ENCODE measurements at places on chromosomes 2 and 18. TPM values are rescaled to one million over a fixed set of nuclear protein-coding genes. Genes with fewer than 3 reads are reported as not detected.

Gene ABCB11
- total RNA-seq, result 0.09 TPM

Gene LDLRAD4
- total RNA-seq, result 52.3 TPM

Gene NEU4
- total RNA-seq, result 0.38 TPM

Gene CIB4
- not detected for total RNA-seq

Gene PLA2R1
- 11.7 TPM for total RNA-seq

Gene ATP6V1B1
- total RNA-seq, result 0.48 TPM

Gene GALNT3
- total RNA-seq, result 1.6 TPM

Gene STON1
- 44.7 TPM for total RNA-seq

Gene UGT1A4
- total RNA-seq, result not detected

GRCh38 chr2:9149726-9150567 is 56.7 kb upstream of the ASAP2 start:
- DNase-seq, result peak; percentile 31

DNA sequence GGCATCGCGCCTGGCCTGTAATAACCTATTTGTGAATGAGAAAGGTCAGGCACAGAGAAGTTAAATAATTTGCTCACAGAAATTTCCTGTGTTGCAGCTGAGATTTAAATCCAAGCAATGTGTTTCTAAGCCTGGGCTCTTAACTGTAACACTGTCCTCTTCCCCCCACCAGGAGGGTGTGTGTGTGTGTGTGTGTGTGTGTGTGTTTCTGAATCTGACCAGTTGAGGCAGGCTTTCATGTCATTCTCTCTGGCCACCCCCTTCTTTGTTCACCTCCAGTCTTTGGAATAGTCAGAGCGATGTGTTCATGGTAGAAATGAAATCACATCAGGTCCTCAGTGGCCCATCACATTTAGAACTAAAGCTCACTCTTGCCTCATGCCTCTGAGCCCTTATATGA is 81.2 kb downstream of the NEDD4L start:
- no peak for DNase-seq

- no peak for DNase-seq
These were observed 289.4 kb downstream of the MTX2 start for GRCh38 chr2:176558574-176559140.

- no peak for DNase-seq
These were observed 4.5 kb upstream of the FHL2 start for GRCh38 chr2:105403241-105403782.

- DNase-seq, result no peak
These were observed 22.8 kb downstream of the ARHGAP28 start for GRCh38 chr18:6752202-6752860.

DNA sequence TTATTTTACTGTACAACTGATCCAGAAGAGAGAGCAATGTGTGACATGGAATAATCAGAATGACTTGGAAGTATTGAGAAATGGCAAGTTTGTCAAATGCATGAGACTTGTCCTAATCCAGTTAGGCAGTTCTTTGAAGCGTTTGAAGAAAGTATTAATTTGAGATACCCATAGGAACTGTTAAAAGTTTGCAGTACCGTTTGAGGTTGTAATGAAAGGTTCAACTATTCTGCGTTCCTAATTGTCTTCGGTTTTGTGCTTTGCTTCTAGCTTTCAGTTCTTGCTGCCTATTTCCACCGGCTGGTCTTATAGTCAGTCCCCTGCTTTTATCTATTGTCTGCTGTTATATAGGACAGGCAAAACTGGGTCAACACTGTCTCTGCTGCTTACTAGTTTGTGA is 41.8 kb downstream of the COX7A2L start:
- DNase-seq, result no peak

DNA sequence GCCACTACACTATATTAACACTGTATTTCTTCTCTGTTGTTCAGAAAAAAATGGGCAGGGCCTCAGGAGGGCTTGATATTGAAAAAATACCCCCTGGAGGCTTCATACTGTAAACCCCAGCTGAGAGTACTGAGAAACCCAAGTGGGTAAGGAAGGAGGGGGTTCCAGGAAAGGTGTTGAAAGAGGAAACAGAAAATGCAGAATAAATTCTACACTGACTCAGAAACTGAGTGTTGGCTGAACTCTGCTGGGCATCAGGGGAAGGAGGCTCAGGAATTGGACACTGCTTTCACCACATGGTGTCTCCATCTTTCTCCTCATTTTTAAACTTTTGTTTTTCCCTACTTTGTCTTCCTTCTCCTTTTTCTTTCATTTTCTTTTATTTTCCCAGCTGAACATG is 253.7 kb downstream of the DYM start:
- DNase-seq, result no peak

DNA sequence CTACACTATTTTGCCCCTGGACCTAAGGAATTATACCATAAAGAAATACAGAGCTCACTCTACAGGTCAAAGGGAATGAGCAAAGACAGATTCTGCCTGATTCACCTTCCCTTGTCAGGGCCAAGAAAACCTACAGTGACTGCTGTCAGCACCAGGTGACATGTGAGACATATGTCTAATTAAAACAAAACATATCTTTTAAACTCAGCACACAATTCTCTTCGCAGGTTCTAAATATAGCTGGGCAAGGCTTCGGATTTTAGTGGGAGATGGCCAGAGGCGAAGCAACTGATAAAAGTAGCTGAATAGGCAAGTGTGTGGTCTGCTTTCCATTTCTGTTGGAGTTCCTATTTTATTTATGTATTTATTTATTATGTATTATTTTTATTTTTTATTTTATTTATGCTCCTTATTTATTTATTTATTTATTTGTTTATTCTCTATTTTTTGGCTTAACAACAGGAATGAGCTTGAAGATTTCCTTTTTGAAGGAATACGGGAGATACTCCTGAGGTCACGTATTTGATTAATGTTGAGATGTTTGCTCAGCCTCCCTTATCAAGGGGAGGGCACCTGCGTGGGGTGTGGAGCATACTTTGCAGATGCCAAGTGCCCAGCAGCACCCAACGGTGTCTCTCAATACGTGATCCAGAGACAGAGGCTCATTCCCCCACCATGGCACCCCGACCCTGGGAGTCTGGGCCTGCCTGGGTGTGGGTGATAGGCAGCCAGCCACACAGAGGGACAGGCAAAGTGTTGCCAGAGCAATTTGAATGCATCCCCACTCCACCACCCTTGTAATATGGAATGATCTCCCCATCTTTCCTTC is 141.8 kb downstream of the RNF152 start:
- DNase-seq, result no peak

DNA sequence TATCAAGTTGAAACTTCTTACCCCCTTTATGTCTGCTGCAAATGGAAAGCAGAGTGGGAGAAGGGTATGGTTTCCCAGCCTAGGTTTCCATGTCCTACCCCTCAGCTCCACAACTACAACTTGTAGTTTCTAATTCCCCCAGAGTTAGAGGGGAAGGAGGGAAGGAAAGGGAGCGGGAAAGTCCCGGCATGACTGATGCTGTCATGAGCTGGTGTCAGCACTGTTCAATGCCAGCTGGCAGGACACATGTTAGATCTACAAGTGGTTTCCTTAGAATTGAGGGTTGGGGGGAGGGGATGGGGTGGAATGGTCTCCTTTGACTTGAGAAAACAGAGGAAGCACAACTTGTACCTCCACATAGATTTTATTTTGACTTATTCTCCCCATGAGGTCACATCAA is 194.0 kb downstream of the MBD2 start:
- DNase-seq, result no peak

DNA sequence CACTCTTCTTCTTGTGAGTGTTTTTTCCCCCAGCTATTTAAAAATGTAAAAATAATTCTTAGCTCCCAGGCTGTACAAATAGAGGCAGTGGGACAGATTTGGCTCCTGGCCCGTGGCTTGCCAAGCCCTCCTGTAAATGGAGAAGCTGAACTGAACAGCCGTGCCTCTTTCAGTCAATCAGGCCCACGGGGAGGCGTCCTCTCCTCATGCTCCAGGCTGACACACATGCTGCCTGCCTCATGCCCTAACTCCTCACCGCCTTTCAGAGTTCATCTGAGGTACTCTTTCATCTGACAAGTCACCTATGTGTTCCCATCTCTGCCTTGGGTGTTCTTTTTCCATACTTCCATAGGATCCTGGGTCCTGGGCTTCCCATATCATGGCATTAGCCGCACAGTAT is 58.9 kb downstream of the BMP10 start:
- no peak for DNase-seq

DNA sequence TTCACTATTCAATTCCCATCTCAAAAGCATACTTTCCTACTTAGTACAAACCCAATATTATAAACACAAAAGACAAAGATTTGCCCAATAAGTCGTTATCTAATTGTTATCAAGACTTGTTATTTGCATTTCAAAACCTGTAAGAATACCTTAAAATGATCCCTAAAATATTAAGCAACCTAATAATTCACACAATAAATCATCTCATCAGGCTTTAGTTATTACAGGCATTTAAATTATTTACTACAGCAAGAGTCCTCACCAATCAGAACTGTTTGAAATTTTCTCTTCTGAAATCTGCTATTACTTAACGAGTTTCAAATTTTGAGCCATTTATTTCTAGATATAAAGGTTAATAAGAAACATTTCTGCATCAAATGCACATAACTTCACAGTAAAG is 1.6 kb downstream of the CCDC88A start:
- DNase-seq, result no peak

GRCh38 chr2:109129356-109129920 is 433 bp downstream of the SH3RF3 start:
- DNase-seq, result peak; percentile 87

DNA sequence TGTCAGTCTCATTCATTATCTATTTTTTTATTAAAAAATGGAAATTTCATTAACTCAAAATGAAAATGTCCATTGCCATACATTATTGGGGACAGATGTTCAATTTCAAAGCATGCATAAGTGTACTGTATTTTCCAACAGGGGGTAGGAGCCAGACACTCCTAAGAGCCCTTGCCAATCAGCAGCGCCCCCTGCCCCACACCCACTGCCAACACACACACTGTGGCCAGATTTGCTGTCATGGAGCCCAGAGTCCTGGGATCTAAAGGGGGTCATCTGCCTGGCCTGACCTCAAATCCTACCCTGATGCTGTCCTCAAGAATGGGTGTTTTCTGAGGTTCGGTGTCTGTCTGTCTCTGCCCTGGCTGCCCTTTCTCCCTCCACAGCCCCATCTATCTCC is 162.2 kb upstream of the TWIST2 start:
- DNase-seq, result no peak

DNA sequence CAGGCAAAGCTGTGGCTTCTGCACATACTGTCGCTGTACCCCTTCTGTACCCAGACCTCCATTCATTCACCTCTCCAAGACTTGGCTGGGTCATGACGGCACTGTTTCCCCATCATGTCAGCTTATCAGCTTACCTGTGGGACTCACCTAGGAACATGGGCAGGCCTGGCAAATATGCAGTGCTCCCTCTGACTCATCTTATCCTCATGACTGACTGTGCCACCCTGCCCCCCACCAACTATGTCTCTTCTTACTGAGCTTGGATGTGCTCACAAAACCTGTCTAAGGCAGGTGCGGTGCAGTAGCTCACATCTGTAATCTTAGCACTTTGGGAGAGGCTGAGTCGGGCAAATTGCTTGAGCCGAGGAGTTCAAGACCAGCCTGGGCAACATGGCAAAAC is 152.4 kb downstream of the MGAT5 start:
- DNase-seq, result no peak

DNA sequence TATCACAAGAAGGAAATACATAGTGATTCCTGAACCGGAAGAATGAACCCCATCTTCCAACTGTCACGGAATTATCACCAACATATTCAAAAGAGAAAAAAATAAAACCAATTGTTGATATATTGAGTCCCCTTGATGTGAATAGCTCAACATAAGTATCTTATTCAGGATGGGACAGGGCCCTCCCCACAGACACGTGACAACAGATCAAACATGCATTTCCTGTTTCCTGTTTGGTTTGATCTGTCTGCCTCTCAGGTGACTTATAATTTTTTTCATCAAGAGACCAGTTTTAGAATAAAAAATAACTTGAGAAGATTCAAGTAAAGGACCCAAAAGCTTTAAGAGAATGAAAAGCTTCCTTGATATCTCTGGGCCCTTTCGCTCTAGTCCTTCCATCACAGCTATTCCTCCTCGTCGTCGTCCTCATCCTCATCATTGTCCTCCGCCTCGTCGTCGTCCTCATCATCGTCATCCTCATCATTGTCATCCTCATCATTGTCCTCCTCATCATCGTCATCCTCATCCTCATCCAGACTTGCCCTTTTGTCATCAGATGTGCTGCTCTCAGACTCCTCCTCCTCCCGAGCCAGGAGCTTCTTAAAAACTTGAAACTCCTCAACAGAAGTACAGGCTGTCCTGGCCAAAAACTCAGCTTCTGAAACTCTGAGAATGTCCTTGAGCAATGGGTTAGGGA is 6.3 kb downstream of the MTERF4 start:
- DNase-seq, result no peak

GRCh38 chr18:21741562-21742314 is 1.1 kb downstream of the MIB1 start:
- peak; percentile 85 for DNase-seq

DNA sequence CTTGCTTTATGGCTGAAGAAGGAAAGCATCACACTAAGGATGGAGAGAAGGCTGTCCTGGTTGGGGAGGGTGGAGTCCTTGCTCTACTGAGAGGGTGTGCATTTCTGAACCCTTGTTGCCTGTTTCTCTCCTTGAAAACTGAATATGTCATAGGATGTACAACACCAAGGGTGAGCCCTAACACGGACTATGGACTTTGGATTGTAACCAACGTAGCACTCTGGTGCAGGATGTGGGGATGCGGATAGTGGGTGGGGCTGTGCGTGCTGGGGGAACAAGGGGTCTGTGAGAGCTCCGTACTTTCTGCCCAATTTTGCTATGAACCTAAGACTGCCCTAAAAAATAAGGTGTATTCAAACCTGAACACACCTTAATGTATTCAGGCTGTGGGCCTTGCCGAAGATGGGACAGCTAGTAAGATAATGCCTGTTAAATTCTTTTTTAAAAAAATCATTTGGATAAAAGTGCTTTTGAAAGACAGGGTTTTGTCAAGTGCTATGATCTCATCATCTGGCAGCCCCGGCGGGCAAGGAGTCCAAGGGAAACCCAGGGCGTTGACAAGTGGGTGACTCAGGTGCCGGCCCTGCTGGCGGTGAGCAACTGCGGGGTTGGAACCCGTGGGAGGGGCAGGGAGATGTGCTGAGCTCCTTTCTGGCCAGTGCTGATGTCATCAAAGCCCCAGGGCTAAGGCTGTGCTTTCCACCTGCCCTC is 54.0 kb downstream of the GATA6 start:
- DNase-seq, result peak; percentile 95

- no peak for DNase-seq
These were observed 118.1 kb upstream of the FN1 start for GRCh38 chr2:215553946-215554345.

- no peak for DNase-seq
These were observed 85.7 kb downstream of the SLC4A3 start for GRCh38 chr2:219713110-219713509.

DNA sequence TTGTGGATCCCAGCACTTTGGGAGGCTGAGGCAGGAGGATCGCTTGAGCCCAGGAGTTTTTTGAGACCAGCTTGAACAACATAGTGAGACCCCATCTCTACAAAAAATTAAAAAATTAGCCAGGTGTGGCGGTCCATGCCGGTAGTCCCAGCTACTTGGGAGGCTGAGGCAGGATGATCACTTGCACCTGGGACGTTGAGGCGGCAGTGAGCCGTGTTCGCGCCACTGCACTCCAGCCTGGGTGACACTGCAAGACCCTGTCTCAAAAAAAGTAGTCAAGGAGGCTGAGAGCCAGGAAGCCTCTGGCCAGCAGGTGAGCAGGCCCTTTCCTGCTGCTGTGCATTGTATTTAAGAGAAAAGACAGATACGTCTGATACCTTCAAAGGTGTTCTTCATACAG is 11.1 kb upstream of the PROC start:
- no peak for DNase-seq
